ENCODE measurements at places on chromosomes 16 and 17. TPM values are rescaled to one million over a fixed set of nuclear protein-coding genes. Genes with fewer than 3 reads are reported as not detected.
A peak's percentile ranks its signal among the peaks of the same experiment; 100 is the strongest.

DNA sequence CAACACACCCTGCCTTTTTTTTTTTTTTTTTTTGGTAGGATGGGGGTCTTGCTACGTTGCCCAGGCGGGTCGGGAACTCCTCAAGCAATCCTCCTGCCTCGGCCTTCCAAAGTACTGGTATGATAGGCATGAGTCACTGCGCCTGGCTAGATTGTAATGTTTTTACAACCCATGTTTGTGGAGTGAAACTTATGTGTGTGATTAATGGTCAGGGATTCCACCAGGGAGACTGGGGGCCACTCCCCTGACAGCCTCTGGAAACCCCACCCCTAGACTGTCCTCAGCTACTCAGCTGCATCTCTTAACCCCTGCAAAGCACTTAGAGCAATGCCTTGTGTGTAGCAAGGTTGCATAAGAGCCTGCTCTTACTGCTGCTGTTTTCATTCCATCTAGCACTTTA lies 220.5 kb downstream of the PARN start:
- no peaks in the 10 kb centered on the region for H3K27me3 ChIP-seq
- H3K4me3 ChIP-seq, result no peak overlapping the region
- H3K4me1 ChIP-seq, result peaks cover 3% of the 10 kb centered on the region
- no peaks in the 10 kb centered on the region for H3K36me3 ChIP-seq

GRCh38 chr17:28763137-28763799 lies 19.5 kb downstream of the TRAF4 start:
- H3K27me3 ChIP-seq, result no peaks in the 10 kb centered on the region
- no peak for DNase-seq
- no peak overlapping the region for H3K27ac ChIP-seq
- no peak overlapping the region for H3K4me3 ChIP-seq

Gene TSNAXIP1
- 1.5 TPM for total RNA-seq

- no peak overlapping the region for H3K27ac ChIP-seq
- H3K36me3 ChIP-seq, result no peaks in the 10 kb centered on the region
- no peaks in the 10 kb centered on the region for H3K27me3 ChIP-seq
- DNase-seq, result no peak
- H3K4me3 ChIP-seq, result peak overlapping the region; percentile 48
- peaks cover 13% of the 10 kb centered on the region for H3K4me1 ChIP-seq
Observed at GRCh38 chr16:88570691-88571092, 489 bp downstream of the ZC3H18 start.

Gene GRAP
- 19.8 TPM for total RNA-seq

DNA sequence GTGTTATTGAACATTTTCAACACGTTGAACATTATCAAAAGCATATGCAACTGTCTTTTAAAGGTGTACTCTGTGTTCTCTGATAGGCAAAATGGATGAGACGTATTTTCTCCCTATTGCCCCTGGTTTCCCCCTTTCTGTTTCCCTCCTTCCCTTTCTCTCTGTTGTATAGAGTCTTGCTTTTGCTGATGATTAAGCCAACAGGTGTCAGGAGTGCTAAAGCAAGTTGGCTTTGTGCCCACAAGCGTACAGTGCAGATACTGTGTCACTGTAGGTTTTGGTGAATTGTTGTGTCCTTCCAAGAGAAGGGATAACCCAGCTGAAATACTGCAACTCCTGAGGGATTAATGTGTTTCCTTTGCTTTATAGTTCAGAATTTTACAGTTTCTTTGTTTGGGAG lies 74.4 kb downstream of the COX10 start:
- H3K27ac ChIP-seq, result no peak overlapping the region
- no peak overlapping the region for H3K4me3 ChIP-seq
- DNase-seq, result no peak
- H3K27me3 ChIP-seq, result no peaks in the 10 kb centered on the region
- no peaks in the 10 kb centered on the region for H3K4me1 ChIP-seq

GRCh38 chr16:10188236-10188635 lies 6.0 kb upstream of the GRIN2A start:
- no peak overlapping the region for H3K27ac ChIP-seq
- no peak for DNase-seq
- no peak overlapping the region for H3K4me3 ChIP-seq
- H3K27me3 ChIP-seq, result no peaks in the 10 kb centered on the region

Gene SLC5A2
- not detected for total RNA-seq

- no peaks in the 10 kb centered on the region for H3K27me3 ChIP-seq
- H3K4me3 ChIP-seq, result peak overlapping the region; percentile 2
- peak overlapping the region; percentile 35 for H3K27ac ChIP-seq
- H3K36me3 ChIP-seq, result no peaks in the 10 kb centered on the region
- peak; percentile 23 for DNase-seq
- peaks cover 28% of the 10 kb centered on the region for H3K4me1 ChIP-seq
Observed at GRCh38 chr17:44007346-44008204, 3.2 kb downstream of the NAGS start.

Gene SLC52A1
- not detected for total RNA-seq
